ENCODE measurements at places on chromosomes 13 and 19.

DNA sequence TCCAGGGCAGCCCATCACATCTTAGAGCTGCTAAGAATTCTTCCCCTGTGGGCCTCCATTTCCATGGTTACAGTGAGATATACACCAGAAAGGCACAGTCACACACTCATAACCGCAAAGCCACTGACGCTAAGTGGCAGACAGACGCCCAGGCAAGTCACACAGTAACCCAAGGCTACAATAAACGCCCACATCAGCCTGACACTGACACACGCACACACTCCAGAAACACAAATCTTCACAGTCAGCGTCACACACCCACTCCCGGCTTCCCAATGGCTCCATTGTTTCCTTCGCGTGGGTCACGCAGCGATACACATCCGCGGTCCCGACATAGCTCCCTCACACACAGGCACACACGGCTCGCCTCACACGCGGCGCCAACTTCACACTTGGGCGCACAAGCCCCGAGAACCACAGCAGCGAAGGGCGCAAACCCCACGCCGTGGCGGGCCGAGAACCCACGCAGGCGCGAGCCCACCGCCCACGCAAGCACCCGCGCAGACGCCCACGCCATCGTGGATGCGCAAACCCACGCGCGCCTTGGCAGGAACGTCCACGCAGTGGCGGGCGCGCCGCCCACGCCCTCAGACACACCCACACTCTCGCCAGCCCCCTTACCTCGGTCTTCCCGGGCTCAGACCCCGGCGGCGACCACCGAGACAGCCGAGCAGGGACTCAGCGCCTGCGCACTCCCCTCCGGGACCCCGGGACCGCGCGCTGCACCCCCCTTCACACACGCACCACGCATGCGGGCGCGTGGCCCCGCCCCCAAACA is at the start of gene ZNF667:
TSS of gene ZNF667 (minus strand) at position 695 of the 778 bp plus-strand sequence. CDS start 14,975 bp downstream, outside the sequence.
- DNase-seq = peak; percentile 12

DNA sequence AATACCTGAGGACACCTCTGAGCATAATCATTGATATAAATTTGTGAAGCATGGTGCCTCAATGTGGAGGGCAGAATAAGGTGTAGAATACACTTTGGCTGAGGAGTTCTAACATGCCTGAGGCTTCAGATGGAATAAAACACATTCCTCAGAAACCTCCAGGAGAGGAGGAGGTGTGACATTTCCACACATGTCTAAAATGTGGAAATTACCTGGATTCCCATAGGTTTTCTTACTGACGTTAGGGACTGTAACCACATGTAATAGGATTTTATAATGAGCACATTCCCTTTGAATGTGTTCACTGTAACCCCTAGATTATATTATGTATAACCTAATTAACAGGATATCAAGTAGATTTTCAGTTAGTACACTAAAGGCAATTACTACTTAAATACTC is 226.1 kb downstream of the TDRD3 start:
- DNase-seq = no peak

- DNase-seq = no peak
Observed at GRCh38 chr13:21118180-21118579, 56.8 kb upstream of the LATS2 start.

GRCh38 chr19:54023191-54023590 is 31.8 kb downstream of the CACNG6 start:
- DNase-seq = no peak

GRCh38 chr13:113929628-113930615 is 44.0 kb downstream of the C13orf46 start:
- DNase-seq = no peak

GRCh38 chr13:40084934-40085333 is 429.5 kb downstream of the COG6 start:
- no peak for DNase-seq

- no peak for DNase-seq
Observed at GRCh38 chr13:37870489-37870845, 895 bp upstream of the TRPC4 start.

DNA sequence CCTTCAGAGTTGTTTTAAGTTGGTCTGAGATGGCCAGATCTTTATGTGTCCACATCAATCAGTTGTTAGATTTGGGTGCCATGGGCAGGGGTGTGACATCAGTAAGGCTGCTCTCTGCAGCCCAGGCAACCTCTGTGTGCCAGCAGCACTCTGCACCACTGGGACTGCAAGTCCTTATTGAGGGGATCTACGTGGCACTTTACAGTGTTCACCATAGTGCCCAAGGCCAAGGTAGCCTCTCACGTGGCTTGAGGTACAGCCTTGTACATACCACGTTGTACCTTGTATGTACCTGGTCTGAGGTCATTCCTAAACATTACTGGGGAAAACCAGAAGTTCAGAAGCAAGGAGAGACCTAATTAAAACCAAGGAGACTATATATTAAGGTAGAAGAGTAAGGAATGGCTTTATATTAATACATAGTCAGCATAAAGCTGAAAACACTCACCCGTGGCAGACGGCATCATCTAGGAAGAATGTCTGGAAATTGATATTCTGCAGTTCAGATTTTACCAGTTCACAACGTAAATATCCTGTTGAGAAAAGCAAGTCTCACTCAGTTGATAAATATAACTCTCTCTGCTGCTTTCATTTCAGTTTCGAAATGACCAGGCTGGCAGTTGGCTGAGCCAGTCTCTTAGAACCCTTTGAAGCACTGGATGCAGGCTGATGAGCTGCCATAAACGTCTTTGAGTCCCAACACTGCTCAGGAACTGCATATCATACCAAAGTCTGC is 128.8 kb downstream of the ZDHHC20 start:
- DNase-seq = no peak

DNA sequence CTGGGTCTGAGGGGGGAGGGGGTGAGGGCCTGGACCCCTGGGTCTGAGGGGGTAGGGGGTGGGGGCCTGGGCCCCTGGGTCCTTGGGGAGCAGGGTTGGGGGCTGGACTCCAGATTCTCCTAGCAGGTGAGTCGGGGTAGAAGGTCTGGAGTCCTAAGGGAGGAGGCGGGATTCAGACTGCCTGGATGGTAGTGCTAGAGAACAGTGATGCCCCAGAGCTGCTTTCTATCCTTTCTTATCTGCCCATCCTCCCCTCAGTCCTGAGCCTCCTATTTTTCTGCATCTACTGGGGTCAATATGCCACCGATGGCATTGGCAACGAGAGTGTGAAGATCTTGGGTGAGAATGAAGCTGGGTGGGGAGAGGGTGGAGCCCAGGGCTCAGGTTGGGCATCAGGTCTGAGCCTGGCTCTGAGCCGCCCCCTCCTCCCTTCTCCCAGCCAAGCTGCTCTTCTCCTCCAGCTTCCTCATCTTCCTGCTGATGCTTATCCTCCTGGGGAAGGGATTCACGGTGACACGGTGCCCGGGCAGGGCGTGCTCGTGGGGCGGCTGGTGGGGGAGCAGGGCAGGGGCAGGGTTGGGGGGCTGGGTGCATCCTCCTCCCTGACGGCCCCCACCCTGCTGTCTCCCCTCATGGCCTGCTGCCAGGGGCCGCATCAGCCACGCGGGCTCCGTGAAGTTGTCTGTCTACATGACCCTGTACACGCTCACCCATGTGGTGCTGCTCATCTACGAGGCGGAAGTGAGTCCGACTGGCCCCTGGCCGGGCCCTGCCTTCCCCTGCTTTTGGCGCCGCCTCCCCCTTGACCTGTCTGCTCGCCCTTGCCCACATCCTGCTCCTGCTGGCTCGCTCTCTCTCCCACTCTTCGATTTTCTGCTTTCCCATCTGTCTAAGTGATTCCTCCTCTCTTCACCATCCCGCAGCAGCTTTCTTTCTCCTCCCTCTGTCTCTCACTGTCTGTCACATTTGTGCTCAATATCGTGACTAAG is 3.4 kb downstream of the TMEM145 start:
- DNase-seq = no peak

GRCh38 chr13:39655041-39655568 is 357 bp upstream of the COG6 start:
- no peak for DNase-seq

GRCh38 chr19:51794885-51795490 is at the start of gene FPR3:
FPR3 (plus strand) TSS chr19:51795157; CDS start chr19:51823749, 28,592 bp downstream.
- no peak for DNase-seq

DNA sequence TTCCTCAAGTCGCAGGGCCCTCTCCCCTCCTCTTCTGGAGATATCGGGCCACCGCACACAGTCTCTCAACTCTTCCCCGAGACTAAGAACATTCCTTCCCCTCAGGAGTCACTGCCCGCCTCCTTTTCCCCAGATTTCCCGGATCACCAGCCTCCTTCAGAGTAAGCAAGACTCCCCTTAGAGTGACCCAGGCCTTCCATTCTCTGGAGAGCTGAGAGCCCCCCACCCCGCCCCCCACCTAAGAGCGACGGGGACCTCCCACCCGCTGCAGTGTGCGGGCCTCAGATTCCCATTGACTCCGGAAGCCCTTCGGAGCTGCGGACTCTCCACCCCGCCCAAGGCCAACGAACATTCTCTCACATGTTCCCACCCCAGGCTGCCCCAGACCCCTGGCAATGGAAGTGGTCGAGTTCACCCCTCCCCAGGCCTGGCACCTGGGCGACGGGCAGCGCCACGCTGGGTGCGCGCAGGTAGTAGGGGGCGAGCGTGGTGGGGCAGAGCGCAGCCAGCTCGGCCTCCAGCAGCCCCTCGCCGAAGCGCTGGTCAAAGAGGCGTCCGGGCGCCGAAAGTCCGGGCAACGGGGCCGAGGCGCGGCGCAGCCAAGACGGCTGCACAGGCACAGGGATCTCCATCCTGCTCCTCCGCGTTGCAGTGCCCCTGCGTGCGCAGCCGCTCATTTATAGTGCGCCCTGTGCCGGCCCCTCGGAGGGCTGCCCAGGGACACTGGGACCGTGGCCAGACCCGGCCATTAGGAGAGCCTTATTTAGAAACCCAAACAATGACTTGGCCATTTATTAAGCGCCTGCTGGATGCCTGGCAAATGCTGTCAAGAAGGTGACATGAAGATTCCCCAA is at the start of gene HSPB6:
TSS of gene HSPB6 (minus strand) at position 653 of the 854 bp plus-strand sequence. CDS start at position 632, 21 bp downstream.
- no peak for DNase-seq

GRCh38 chr19:7349231-7349591 is 474 bp downstream of the ARHGEF18 start:
- DNase-seq = no peak

- no peak for DNase-seq
Observed at GRCh38 chr13:71089056-71089455, 777.9 kb downstream of the DACH1 start.

DNA sequence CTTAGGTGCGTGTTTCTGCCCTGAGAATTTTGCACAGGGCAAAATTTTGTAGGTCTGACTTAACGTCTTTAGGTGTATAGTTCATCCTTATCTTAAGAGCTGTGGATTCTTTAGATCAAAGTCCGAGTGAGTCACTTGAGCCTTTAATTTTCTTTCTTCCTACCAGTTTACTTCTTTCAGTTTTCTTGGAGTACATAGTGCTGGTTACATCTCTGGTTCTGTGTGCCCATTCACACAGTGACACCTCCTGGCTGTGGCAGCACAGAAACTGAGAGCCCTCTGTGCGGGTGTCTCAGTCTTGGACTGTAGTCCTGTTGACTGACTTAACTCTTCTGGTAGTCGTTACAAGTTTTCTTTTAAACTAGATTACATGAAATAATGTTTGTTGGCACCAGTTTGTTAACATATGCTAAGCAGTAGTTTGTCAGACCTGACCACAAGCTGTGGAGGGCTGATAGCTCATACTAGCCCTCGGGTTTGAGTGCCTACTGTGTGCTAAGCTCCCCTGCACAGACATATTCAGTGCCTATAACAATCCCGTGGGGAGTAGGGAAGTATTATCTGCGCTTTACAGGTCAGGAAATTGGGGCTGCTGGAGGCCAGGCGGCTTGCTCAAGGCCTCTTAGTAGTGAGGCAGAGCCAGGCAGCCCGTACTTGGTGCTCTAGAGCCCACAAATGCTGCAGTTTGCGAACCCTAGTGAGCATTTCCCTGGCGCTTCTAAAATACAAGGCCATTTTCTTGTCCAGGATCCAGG is 1.6 kb downstream of the GATAD2A start:
- DNase-seq = no peak

- no peak for DNase-seq
Observed at GRCh38 chr19:12648088-12648487, 18.5 kb downstream of the MAN2B1 start.

- no peak for DNase-seq
Observed at GRCh38 chr13:113922412-113923118, 51.3 kb downstream of the C13orf46 start.

DNA sequence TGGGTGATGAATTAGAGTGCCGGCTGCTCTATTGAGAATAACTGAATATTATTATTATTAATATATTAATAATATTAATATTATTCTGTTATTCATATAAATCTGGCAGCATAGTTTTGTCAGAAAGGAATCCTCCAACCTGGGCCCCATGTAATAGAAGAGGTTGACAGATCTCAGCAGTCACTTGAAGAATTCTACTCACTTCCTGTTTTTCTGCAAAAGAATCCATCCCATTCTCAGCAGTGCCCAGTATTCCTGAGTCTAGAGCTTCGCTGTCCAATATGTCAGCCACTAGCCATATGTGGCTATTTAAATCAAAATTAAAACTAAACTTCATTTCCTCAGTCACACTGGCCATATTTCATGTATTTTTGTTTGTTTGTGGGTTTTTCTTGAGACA is 72.4 kb upstream of the USPL1 start:
- DNase-seq = no peak

DNA sequence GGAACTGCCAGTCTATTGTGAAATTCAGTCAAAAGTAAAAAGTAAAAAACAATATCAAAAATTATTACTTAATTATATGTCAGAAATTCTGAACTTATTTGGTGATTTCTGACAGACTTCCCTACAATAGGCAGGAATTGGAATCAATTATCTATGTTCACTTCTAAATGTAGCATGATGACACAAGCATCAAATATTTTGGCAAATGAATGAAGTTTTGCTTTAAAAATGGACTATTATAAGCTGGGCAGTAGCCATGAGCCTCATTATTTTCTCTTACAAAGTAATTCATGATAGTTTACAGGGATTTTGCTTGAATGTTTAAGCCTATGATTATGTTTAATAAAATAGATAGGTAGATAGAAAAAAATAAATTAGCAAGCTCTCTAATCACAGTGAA is 582.6 kb downstream of the SLITRK6 start:
- DNase-seq = no peak

DNA sequence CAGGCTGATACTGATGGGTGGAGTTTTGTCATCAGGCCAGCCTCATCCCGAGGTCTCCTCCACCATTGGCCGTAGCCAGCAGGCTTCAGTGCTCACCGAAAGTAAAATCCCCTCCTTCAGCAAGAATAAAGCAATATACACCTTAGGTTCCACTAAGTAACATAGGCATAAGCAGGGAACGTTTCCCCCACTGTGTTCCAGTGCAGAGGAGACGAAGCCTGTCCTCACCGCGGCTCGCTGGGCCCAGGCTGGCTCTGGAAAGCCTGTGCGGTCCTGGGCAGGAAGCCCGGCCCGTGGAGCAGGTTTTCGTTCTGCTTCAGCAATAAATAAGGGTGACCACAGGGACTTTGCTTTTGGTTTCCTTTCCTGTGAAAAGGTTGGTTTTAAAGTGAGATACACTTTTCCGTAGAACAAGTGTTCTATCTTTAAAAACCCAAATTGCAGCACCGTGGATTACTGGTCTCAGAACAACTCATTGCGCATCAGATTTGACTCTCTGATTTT is 16.3 kb upstream of the TEX29 start:
- DNase-seq = no peak

DNA sequence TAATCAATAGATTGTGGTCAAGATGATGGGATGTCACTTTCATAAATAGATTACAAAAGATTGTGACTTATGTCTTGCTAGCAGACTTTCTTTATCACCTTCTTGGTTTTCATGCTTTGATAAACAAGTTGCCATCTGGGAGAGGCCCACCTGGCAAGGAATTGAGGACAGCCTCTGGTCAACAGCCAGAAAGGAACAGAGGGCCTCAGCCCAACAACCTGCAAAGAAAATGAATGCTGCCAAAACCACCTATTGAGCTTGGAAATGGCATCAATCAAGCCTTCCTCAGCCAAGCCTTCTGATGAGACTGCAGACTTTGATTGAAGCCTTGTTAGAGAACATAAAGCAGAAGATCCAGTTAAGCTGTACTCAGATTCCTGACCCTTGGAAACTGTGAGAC is 288.6 kb downstream of the SPRY2 start:
- no peak for DNase-seq

All from stimulated activated CD8-positive, alpha-beta memory T cell treated with anti-CD3 and anti-CD28 coated beads, Interleukin-7, amount 100 ng/mL, for 24 hours (primary cell).